Right cardiac atrium (tissue), 5 donors: ENCODE measurements at places on chromosomes 12 and 14.

- no peak for DNase-seq
These were observed 65.7 kb downstream of the PRKD1 start for GRCh38 chr14:29861996-29862395.

DNA sequence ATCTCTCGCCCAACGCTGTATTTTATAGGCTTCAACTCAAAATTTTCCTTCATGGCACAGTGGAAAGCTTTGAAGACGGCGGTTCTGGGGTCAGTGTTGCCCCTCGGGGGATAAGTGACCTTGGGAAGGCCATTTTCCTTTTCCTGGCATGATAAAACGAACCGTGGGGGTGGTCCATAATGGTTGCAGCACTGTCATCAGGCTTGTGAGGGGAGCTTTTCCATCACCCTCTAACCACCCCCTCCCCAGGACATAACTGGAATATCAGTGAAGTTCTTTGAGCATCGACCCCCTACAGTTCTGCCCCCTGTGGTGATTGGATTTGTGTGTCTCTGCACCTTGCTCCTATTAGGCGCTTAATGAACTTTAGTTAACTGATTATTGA lies 16.0 kb downstream of the FOS start:
- no peak for DNase-seq

GRCh38 chr12:68042212-68042699 lies 53.0 kb downstream of the IFNG-AS1 start:
- no peak for DNase-seq

DNA sequence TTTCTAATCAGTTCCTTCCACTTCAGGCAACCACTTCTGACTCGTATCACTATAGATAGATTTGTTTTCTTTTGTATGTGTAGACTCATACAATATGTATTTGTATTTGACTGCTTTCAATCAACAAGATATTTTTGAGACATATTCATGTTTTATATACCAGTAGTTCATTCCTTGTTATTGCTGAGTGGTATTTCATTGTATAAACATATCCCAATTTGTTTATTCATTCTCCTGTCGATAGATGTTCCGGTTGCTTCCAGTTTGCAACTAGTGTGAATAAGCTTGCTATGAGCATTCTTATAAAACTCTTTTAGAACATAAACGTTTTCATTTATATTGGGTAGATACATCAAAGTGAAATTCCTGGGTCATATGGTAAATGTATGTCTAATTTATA lies 119.2 kb downstream of the FIGNL2 start:
- DNase-seq = no peak

GRCh38 chr12:22631863-22632463 lies 7.0 kb downstream of the ETNK1 start:
- DNase-seq = no peak

DNA sequence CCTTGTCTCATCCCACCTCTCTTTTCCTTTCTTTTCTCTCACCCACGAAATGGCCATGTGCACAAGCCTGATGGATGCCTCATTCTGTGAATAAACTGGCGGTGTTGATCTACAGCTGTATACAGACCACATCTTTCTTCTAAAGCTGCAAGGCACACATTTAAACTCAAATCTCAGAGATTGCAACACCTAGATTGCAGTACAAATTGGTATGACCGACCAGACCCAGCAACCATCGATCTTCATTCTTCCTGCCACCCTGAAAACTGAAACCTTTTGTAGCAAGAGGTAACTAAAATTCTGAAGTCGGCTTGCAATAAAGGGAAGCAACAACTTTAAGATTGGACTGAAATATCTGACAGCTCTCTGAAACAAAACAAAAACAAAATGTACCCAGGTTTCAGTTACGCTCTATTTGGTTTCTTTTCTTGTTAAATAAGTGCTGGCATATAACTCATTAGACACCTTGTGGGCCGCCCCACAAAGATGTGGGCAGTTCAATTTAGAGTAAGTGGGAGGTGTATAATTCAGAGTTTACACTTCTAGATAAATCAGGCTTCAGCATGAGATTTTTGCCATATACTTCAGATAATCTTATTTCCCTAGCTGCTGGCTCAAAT lies 390.0 kb upstream of the NOVA1 start:
- no peak for DNase-seq

DNA sequence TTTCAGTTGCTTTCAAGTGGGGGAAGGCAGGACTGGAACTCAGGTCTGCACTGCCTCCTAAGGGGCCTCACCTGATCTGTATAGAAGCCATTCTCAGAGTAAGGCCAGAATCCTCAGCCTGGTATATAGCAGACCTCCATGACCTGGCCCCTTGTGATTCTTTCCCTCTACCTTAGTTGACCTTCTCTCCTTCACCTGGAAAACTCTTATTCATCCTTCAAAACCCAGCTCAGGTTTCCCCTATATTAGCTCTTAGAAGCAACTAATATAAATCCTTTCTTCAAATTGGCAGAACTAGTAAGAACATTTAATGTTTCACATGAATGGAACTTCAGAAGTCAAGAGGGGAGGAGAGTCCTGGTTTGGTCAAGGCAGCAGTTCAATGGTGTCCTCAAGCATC lies 26.0 kb upstream of the WSCD2 start:
- no peak for DNase-seq
